HuH-7.5 (cell line): ENCODE measurements at places on chromosomes 3 and 15.

GRCh38 chr3:104909198-104909597 is 457.5 kb upstream of the ALCAM start:
- DNase-seq, result no peak

- DNase-seq, result no peak
Measured at GRCh38 chr15:66256692-66257091, 3.1 kb upstream of the MEGF11 start.

- DNase-seq, result peak; percentile 68
Measured at GRCh38 chr3:27659279-27660021, 62.7 kb downstream of the EOMES start.

- no peak for DNase-seq
Measured at GRCh38 chr15:73965758-73966113, 26.4 kb downstream of the STOML1 start.

DNA sequence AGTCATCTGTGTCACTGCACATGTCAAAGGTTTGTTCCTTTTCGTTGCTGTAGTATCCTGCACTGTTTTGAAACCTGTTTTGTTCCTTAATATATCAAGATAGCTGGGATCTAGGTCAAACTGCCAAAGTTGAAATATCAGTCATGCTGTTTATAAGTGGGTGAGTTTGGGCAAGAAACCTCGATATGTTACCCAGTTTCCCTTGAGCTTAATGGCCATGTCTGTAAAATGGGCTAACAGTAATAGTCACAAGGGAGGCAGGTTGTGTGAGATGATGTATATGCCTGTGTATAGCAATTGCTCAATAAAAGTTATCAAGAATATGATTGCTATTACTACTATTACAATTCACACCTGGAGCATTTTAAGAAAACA is 57.1 kb downstream of the BHLHE40 start:
- no peak for DNase-seq

GRCh38 chr3:195348426-195349115 is 77.6 kb upstream of the XXYLT1 start:
- DNase-seq, result no peak

- DNase-seq, result no peak
Measured at GRCh38 chr3:67018105-67018788, 20.1 kb downstream of the KBTBD8 start.

DNA sequence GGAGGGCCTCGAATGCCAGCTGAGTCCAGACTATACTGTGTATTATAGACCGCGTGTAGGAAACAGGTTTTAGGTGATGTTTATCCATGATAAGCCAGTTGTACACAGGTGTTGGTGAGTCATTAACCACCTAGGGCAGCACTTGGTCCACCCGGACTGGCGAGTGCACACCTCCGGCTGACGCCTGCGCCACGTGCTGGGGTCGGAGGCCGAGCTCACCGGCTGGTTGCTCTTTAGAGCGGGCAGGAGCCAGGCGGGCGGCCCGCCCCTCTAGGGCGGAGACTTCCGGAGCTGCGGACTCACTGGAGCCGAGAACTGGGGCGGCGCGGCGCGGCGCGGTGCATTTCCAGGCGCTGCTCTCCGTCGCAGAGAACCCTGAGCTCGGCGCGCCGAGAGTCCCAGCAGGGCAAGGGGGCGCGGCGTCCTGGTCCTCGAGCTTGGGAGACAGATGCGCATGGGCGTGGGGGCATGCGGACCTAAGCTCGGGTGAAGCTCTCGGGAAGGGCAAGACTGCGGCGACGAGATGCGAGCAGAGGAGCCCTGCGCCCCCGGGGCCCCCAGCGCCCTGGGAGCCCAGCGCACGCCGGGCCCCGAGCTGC is at the start of gene ESYT3:
TSS of gene ESYT3 (plus strand) at position 341 of the 599 bp plus-strand sequence. CDS start at position 524, 183 bp downstream.
- DNase-seq, result peak; percentile 85

- no peak for DNase-seq
Measured at GRCh38 chr3:64441861-64442260, 216.6 kb upstream of the PRICKLE2 start.

GRCh38 chr3:152113413-152113812 is 155.3 kb upstream of the MBNL1 start:
- DNase-seq, result no peak

DNA sequence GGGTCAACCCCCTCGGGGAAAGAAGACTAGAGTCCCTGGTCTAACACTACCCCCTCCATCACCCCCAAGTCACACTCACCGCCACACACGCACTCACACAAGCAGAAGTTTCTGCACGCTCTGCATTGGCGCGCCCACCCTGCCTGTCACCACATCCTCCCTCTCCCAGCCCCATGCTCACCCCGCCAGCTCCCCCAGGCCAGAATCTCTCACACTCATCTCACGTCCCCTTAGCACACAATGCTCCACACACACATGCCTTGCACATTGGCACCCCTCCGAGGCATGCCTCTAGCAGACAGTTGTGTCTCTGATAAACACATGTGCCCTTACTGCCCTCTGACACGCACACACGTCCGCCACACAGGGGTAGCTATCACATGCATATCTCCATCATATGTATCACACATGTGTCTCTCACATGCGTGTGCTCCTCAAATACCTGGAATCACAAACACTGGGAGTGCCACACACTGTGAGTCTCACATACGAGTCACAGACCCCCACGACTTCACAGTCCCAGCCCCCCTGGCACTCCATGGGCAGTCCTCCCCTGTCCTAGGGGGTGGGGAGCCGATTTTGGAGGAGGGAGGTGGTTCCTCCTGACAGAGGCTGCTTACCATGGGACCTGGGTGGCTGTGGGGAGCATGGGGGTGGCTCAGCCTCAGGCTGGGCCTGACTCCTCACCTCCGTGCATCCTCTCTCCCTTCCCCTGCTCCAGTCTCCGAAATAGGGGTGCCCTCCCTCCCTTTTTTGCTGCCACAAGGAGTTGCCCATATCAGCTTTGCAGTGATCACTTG is 898 bp downstream of the FBLN2 start:
- DNase-seq, result no peak

- DNase-seq, result peak; percentile 70
Measured at GRCh38 chr15:67433495-67434099, 87.3 kb upstream of the C15orf61 start.

DNA sequence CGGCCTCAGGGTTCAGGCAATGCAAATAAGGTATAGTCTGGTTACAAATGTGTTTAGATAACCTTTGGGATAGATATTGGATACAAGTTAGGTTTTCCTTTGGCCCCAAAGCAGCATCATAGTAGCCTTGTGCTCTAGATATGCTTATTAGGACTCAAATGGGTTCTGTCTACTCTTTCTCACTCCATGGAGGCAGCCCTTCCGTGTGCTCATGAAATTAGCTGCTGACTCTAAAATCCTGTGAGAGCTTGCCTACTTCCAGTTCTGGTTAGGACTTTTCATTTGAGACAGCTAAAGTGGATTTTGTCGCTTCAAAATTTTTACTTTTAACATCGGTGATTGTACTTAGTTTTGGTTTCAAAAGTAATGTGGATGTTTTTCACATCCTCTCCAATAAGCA is 1.6 kb downstream of the CDV3 start:
- no peak for DNase-seq

- no peak for DNase-seq
Measured at GRCh38 chr15:26146202-26146601, 283.1 kb upstream of the ATP10A start.

DNA sequence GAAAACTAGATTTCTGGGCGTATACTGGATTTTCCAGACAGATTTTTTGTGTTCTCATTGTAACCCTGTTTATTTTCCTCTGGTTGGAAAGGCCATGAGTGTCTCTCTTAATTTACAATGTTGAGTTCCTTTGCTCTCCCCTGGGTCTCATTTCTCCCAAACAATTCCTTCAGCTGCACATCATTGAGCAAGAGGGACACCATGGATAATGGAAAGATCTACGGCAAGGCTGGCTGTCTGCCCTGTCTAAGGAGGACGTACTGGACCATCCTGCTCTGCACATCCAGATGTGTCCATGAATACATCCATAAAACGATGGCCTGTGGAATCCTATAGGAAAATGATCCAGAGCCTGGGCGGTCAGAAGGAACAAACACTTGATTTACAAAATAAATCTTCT is 258.1 kb upstream of the MCTP2 start:
- DNase-seq, result no peak

DNA sequence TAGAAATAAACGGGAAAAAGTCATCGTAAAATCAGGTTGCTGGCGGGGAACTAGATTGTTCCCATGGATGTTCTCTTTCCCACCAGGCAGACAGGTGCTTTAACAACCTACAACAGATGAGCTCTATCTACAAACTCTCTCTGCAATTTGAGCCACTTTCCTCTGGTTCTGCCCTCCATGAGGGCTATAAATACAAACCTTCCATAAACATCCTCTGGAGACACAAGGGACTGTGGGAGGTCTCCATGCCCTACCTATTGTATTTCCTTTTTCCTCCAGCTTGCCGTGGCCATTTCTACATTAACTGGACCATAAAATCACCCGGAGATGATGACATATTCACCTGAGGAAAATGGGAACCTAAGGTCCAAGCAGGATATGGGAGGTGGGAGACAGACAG is 151.1 kb downstream of the GABRB3 start:
- DNase-seq, result no peak

DNA sequence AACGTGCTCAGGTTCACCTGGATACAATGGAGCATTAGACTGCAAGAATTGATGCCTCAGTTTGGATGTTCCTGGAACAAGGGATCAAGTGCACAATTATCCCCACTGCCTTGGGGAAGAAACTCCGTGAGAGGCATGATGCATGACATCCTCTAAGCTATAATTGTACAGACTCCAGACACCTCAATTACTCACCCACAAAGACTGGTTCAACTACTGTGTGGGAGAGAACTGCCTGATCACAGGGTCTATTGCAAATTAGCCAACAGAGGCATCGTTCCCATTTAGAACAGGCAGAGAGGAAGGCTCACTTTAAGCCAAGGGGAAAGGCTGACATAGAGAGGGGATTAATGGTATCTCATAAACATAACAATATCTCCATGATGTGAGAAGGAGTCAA is 43.5 kb downstream of the ARRDC4 start:
- DNase-seq, result no peak

GRCh38 chr15:26679927-26680326 is 92.9 kb downstream of the GABRB3 start:
- no peak for DNase-seq

- DNase-seq, result no peak
Measured at GRCh38 chr3:72756900-72757299, 91.3 kb downstream of the SHQ1 start.

DNA sequence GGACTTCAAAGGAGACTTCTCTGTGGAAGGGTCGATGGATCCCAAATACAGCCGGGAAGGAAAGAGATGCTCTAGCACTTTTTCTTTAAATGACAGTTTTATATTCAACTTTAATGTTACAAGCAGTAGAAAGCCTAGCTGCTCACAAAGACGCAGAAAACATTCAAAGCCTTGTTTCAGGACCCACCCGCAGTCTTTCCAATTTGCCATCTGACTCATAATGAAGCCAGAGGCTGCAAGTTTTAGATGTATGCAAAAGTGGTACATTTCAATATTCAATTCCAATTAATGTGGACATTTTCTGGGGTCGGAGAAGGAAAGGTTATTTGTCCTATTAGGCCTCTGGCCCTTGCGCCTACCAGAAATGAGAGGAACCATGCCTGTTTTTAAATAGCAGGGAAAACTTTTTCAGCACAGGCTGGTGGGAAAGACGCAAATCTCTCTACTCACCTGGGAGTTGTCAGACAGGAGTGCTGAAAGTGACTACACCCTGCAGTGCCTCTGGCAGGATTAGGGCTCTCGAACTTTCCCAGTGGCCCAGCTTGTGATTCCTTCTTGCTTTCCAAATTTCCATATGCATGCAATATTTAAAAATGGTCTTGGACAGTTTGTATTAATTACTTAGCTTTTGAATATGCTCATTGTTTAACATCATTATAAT is 117.4 kb upstream of the MBNL1 start:
- DNase-seq, result no peak

- DNase-seq, result no peak
Measured at GRCh38 chr15:62803856-62804400, 238.6 kb upstream of the TPM1 start.

DNA sequence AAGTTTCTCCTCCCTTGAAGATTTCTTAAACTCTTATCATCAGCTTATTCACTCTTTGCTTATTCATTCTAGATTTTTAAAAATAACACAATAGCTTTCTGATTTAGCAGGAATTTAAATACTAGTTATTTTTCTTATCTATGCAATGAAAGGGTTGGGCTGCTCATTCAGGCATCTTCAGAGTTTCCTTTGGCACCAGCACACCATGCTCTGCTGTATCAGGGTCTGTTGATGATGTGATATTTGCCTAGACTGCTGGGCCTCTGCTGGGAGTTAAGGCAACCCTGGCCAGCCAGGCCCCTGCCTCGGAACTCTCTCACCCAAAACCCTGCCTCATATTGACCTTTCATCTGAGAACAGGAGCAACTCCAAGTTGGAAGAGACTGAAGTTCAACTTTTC is 35.0 kb downstream of the DRD3 start:
- no peak for DNase-seq

- DNase-seq, result no peak
Measured at GRCh38 chr3:46574881-46575576, 8.9 kb upstream of the LRRC2 start.

DNA sequence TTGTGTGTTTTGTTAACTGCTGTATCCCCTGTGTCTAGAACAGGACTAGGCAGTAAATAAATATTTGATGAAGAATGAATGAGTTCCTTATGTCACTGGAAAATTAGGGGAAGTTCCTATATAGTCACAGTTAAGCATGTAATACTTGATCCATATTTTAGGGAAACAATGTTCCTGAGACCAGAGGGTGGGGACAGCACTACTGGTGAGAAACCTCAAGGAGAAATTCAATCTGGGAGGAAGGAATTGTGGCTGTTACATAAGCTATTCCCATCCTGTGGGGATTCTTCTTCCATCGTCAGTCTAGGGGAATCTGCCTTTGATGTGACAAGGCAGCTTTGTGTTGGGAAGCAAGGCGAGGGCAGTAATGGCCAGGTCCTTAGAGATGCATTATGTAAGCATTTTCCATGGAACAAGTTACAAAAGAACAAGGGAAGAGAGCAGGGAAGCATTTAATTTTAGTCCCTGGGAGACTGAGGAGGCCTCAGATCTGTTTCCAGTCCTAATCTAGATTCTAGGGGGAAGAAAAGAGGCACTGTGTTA is 219.3 kb upstream of the TTC14 start:
- no peak for DNase-seq

GRCh38 chr3:37216597-37217097 is 42.3 kb upstream of the LRRFIP2 start:
- DNase-seq, result no peak
